ENCODE measurements at places on chromosomes 4 and X.
A peak's percentile ranks its signal among the peaks of the same experiment; 100 is the strongest.

DNA sequence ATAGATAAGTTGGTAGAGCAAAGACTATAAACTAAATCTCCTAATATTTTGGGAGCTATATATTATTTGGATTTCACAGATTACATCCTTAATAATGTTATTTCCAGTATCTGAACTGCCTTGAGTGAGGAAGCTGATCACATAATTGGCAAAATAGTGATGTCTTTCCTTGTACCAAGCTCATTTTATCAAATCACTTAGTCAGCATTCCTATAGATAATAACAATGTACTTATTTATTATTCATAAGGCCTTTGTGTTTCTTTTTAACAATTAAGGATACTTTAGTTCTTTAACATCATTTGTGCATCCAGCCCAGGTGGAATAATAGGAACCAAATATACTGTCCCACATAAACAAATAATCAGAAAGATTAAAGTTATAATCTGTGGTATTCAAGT lies 1093.6 kb downstream of the PCDH18 start:
- DNase-seq: no peak

DNA sequence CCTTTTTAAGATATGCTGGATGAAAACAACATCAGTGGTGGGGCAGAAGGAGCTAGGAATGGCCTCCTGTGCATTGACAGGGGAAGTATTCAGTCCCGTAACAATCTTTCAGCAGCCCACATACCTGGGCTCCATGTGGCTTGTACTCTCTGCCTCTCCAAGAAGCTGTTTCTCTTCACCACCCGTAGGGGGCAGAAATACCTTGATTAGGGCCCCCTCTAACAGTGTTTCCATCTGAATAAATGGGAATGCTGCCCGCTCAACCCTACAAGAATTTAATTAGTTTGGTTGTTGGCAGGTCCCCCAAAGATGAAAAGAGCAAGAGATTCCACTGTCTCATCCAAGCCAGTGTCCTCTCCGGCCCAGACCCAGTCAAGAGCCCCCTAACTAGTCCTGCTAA lies 155.2 kb downstream of the SMIM20 start:
- DNase-seq: peak; percentile 27

- DNase-seq: no peak
Observed at GRCh38 chrX:17024886-17025285, 78.4 kb downstream of the REPS2 start.

- peak; percentile 61 for DNase-seq
Observed at GRCh38 chr4:173167758-173168395, 734 bp upstream of the GALNT7 start.

DNA sequence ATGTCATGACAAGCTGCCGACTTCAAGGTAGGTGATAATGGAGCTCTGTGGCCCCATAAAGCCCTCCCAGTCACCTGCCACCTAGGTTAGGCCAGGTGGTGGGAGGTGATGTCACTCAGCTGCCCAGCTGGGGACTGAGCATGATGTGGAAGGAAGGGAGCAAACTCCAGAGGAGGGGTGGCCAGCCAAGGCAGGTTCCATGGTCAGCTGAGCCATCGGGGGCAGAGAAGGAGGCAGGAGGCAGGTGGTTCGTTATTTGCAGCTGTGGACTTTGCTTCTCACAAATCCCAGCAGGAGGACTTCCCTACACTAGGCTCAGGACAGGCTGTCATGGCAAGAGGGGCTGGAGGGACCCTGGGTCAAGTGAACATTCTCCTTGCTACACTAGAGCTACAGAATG lies 2.1 kb downstream of the CCDC120 start:
- no peak for DNase-seq

- peak; percentile 82 for DNase-seq
Observed at GRCh38 chr4:52638717-52639116, 20.4 kb downstream of the USP46 start.

DNA sequence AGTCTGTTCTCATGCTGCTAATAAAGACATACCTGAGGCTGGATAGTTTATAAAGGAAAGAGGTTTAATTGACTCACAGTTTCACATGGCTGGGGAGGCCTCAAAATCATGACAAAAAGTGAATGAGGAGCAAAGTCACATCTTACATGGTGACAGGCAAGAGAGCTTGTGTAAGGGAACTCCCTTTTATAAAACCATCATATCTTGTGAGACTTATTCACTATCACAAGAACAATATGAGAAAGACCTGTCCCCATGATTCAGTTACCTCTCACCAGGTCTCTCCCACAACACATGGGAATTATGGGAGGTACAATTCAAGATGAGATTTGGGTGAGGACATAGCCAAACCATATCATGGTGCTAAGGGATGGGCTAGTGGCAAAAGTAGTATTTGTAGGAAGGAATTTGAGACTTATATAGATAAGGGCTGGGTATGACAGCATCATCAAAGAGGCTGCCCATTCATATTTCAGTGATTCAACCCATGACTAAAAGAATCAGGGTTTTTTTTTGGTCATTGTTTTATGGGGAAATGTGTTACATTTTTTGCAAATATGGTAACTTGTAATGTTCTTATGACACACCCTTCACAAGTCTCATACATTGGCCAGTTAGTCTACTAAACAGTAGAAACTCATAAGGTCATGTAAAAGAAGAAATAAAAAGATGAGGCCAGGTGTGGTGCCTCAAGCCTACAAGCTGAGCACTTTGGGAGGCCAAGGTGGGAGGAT lies 34.7 kb downstream of the NUP62CL start:
- no peak for DNase-seq

- no peak for DNase-seq
Observed at GRCh38 chrX:39835776-39836175, 262.0 kb downstream of the BCOR start.

- no peak for DNase-seq
Observed at GRCh38 chr4:103171006-103171405, 27.1 kb downstream of the CENPE start.

DNA sequence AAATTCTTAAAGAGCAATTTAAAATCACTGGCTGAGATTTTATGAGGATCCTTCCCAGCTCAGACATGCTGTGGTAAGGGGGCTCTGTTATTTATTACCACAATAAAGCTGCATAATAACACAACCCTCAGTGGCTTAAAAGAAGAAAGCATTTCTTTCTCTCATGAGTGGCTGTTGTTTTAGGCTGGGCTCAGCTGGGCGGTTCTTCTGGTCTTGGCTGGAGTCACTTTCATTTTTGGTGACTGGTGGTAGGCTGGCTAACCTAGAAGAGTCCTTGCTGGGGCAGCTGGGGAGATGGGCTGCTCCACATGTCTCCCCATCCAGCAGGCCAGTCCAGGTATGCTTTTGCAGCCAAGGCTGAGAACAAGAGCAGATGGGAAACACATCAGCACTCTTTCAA lies 113.0 kb upstream of the MSX1 start:
- DNase-seq: no peak

DNA sequence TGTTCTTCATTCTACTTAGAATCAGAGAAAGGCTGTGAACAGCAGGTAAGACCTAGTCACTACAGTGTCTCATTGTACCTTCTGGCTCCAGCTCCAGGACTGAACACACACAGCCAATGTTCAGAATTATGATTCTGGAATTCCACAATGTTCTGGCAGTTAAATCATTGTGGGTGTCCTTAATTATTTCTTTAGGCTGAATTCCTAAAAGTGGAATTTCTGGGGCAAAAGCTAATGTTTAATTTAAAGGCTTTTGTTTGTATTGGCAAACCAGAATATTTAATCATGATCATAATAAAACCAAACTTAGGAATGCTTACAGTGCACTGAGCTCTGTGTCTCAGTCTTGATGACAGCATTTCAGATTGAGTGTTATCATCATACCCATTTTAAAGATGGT lies 67.0 kb upstream of the FAT1 start:
- no peak for DNase-seq

DNA sequence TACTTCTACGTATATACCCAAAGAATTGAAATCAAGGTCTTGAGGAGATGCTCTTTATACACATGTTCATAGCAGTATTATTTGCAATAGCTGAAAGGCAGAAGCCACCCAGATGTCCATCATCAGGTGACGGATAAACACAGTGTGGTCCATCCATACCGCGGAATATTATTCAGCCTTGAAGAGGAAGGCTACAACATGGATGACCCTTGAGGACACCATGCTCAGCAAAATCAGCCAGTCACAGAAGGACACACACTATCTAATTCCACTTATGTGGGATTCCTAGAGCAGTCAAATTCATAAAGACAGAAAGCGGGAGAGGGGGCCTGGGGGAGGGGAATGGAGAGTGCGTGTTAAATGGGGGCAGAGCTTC lies 44.5 kb downstream of the RGS12 start:
- no peak for DNase-seq

DNA sequence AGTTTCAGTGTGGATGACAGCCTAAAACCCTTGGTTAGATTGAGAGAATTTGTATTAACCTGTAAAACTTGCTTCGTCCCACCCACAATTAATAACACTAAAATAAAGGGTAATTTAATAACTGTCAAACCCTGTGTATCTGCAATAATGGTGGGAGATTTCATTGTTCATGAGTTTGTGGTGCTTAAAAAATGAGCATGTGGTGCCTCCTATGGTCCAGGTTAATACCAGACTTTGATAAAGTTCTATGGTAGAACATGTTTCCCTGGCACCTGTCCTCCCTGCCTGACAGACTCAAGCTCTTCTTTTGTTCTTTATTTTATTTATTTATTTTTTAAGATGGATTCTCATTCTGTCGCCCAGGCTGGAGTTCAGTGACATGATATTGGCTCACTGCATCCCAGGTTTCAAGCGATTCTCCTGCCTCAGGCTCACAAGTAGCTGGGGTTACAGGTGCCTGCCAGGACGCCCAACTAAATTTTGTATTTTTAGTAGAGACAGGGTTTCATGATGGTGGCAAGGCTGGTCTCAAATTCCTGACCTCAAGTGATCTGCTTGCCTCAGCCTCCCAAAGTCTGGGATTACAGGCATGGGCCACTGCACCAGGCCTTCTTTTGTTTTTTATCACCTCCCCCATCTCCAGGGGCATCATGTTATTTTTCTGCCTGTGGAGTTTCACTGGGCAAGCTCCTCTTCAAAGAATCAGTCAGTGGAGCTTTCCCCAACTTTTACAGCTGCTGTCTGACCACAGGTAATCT lies 289.2 kb downstream of the NR3C2 start:
- DNase-seq: no peak

DNA sequence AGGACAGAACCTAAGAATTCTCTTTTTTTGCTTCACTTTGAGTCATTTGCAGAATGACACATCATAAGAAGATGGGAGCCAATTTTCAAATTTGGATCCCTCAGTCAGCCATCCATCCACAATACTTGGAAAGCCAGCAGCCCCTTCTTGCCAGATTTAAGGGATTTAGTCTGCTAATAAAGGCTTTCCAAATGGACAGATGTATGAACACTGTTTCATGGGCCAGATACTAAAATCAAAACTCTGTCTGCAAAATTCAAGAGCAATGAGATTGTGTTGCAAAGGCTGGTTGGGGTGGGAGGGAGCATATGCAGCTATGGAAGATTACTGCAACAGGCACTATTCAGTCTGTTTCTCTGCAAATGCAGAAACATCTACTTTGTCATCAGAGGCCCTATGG lies 37.7 kb upstream of the KCNIP4 start:
- DNase-seq: no peak

- no peak for DNase-seq
Observed at GRCh38 chrX:136827026-136827425, 46.3 kb upstream of the ARHGEF6 start.

GRCh38 chrX:154990496-154990895 lies 32.0 kb downstream of the F8 start:
- no peak for DNase-seq

DNA sequence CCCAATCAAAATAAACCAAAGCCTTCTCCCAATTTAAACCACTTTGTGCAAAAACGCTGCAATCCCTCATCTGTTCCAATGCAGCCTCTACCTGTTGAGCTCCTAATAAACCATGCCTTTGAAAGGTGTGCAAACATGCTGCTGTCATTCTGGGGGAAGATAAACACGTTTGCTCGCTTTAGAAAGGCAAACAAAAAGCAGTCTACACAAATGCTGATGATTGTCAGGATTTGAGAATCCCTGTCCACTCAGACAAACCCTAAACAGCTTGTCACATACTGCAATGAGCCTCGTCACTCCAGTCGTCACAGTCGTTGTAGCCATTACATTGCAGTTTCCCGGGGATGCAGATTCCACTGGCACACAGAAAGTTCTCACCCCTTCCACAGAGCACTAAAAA lies 145.2 kb downstream of the CORIN start:
- no peak for DNase-seq

GRCh38 chr4:76953956-76954355 lies 4.4 kb downstream of the SEPTIN11 start:
- DNase-seq: no peak

GRCh38 chrX:153635788-153636668 lies 11.0 kb upstream of the DUSP9 start:
- peak; percentile 64 for DNase-seq

DNA sequence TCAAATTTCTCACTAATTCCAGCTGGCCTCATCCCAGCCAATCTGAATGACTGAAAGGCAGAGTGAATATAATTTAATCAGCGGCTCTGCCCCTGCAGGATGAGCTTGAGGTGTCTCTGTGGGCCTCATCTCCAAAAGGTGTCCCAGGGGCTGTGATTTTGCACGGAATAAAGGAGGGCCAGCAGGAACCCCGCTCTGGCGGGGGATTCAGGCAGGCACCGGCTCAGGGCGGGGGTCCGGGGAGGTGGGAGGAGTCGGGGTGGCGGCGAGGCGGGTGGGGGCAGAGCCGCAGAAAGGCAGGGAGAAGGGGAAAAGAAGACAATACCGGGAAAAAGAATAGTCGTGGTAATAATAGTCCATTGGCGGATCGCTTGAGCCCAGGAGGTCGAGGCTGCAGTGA lies 16.0 kb upstream of the ERCC6L start:
- no peak for DNase-seq

DNA sequence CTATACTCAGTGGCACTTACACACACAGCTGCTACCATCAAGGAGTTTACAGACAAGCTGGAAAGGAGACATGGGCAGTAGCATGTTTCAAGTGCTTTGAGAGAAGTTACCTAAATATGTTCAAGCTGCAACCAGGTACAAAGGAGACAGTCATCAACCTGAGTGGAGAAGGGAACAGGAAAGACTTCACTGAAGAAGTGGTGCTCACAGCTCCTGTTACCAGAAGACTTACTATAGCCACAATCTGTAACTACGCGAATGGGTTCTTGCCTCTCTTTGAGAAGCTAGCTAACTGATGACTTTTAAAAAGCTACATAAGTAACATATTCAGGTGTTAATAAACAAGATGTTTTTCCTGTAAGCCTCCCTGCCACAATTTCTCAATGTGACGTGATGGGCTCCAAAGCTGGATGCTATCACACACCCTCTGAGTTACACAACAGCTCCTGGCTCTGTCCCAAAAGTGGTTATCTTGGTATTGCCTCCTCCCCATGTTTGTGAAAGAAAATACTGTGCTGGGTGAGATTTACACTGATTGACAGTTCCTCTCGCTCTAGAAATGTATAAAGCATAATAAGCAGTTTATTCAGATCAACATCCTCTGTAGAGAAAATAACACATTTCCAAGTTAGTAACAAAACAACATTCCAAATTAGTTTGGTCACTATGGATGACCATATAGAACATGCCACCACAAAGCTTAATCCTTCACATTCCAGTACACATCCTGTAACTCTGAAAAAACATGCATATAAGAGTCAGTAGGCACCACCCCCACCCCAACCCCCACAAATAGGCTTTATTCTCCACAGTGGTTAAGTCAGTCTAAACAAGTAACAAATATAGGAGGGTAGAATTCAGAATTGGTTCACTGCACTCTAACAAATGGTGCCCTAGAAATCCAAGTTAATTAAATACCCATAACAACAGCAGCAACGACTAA lies 81.8 kb downstream of the FRYL start:
- peak; percentile 38 for DNase-seq

- DNase-seq: no peak
Observed at GRCh38 chr4:152273343-152273742, 262.5 kb downstream of the FBXW7 start.
